ENCODE measurements at places on chromosomes 3 and 15.

- no peak for DNase-seq
Observed at GRCh38 chr3:37888421-37888820, 26.7 kb downstream of the CTDSPL start.

DNA sequence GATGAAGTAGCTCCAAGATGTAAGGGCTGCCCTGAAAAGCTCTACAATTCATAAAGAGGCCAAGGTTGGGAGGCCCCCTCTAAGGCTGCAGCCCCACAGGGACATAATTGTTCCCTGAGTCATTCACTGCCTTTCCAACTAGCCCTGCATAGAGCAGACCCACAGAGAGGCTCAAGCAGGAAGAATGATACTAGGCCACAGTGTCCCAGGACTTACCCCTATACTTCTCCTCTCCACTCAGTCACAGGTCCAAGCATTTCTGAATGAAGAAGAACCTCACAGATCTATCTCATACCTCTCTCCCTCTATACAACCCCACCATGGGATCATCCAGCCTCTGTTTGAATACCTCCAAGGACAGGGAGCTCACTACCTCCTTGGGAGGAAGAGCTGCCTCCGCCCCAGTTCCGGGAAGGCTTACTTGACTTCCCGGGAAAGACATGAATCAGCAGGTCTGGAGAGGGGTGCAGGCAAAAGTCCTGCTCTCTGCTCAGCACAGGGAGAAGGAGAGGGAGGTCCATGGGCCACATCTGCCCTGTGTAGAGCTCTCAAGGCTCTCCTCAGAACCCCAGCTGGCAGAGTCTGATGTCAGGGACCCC is 6.9 kb upstream of the SKIC8 start:
- DNase-seq: peak; percentile 92

- DNase-seq: no peak
Observed at GRCh38 chr3:69842351-69842750, 103.1 kb downstream of the MITF start.

DNA sequence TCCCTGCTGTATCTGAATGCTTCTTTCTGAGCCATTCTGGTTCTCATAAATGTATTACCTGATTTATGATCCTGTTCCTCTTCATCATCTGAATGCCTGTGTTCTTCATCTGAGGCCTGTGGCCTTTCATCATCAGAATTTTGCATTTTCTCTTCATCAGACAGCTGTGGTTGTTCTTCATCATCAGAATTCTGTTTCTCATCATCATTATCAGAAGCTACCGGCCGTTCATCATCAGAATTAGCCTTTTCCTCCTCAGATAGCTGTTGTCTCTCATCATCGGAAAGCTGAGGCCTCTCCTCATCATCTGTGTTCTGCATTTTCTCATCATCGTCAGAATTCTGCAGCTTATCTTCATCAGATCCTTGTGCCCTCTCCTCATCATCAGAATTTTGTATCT is 5.9 kb downstream of the LEO1 start:
- no peak for DNase-seq

- DNase-seq: peak; percentile 34
Observed at GRCh38 chr15:82047453-82048400, 1.9 kb upstream of the MEX3B start.

GRCh38 chr3:53704363-53704725 is 141.9 kb downstream of the CHDH start:
- DNase-seq: no peak

- DNase-seq: no peak
Observed at GRCh38 chr3:55173504-55173903, 245.6 kb upstream of the LRTM1 start.

- peak; percentile 51 for DNase-seq
Observed at GRCh38 chr3:70861855-70862254, 549.4 kb upstream of the MDFIC2 start.

- no peak for DNase-seq
Observed at GRCh38 chr3:171867981-171868380, 24.8 kb downstream of the TMEM212 start.

DNA sequence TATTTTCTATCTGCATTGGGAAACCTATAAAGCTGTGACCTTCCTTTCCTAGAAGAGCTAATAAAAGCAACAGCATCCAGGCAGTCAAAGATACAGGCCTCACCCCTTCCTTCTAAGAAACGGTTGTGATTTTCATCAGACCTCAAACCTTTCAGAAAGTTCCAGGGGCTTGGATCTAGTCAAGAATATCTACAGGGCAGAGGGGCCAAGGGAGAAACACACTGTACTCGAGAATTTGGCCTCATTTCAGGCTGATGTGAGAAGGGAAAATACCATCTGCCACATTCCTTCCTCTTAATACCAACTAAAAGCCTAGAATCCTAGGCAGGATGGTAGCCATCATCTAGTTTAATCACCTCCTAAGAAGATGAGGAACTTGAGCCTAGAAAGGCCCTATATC is 24.5 kb upstream of the BCL6 start:
- DNase-seq: no peak

DNA sequence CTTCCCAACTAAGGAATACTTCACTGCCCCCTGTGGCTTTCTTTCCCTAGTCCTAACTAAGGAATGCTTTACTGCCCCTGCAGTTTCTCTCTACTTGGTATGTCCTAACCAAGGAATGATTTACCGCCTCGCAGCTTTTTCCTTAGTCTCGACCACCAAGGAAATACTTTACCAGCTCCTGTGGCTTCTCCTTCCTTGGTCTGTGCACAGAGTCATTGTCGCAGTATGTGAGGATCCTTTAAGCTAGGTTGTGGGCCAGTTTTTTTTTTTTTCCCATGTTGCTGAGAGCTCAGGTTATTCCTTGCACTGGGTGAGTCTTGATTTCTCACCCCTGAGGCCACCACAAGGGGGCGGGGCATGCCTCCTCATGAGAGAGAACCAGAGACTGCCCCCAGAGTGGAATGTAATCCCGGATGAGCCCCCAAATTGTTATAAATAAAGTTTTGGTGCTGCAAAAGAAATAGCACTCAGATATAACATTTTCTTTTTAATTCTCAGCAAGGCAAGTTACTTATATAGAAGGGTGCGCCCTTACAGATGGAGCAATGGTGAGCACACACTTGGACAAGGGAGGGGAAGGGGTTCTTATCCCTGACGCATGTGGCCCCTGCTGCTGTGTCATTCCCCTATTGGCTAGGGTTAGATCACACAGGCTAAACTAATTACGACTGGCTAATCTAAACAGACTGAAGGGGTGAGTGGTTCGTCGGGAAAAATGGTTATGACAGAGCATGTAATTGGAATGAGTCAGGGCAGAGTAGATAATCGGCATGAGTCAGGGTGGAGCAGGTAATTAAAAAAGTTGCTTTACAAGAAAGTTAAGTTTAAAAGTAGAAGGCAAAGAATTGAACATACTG is 27.0 kb downstream of the NDUFB4 start:
- peak; percentile 18 for DNase-seq

DNA sequence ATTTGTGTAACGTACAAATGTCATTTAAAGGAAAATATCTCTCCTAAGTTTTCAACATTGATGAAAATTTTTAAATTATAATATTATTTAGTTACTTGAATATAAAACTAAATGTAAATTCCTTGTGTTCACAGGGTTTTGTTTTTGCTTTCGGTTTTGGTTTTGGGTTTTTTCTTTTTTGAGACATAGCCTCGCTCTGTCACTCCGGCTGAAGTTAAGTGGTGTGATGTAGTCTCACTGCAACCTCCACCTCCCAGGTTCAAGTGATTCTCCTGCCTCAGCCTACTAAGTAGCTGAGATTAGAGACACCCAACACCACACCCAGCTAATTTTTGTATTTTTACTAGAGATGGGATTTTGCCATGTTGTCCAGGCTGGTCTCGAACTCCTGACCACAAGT is 79.3 kb upstream of the TCF12 start:
- DNase-seq: no peak

DNA sequence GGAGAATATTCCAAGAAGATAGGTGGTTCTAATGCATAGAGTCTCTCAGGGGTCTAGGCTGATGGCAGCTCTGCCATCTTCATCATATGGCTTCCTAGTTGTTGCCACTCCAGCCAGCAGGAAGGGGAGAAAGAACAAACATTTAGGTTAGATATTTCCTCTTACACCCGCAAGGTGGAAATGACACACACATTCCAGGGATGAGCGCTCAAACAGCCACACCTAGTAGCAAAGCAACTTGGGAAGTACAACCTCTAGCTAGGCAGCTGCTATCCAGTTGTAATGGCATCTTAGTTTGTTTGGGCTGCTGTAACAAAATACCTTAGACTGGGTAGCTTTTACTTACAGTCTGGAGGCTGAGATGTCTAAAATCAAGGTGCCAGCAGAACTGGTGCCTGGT is 51.9 kb upstream of the ADAMTSL3 start:
- DNase-seq: no peak

- DNase-seq: no peak
Observed at GRCh38 chr3:123025642-123026521, 1.7 kb downstream of the SEMA5B start.

DNA sequence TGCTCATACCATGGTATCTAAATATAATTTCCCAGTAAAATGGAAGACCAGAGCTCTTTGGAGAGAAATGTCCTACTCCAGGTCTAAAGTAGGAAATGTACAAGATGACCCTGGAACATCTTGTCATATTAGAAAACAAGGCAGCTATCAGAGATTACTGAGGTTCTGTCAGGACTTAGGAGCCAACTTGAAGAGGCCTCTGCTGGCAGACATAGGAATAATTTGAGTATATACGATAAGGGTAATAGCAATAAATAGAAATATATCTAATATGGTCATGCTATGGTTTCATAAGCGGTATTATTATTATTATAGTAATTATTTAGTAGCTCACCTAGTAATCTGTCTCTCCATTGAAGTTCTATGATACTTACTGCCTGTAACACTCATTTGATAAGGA is 224.2 kb downstream of the SOX2 start:
- no peak for DNase-seq

DNA sequence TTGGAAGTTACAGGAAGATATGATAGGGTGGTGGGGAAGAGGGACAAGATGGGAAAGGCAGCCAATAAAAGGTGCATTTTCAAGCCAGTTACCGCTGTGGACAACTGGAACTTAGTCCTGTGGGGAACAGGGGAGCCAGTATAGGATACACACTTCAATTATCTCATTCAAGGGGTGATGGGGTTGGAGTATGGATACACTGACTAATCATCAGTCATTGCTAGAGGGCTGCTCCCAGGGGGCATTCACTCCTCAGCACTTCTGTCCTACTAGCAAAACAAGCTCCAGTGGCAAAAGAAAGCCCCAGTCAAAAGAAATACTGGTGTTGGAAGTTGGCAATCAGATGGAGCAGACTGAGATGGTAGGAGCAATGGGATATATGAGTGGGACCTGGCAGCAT is 183.4 kb upstream of the GADL1 start:
- DNase-seq: peak; percentile 39

- DNase-seq: no peak
Observed at GRCh38 chr3:38116471-38117162, 20.3 kb downstream of the ACAA1 start.

DNA sequence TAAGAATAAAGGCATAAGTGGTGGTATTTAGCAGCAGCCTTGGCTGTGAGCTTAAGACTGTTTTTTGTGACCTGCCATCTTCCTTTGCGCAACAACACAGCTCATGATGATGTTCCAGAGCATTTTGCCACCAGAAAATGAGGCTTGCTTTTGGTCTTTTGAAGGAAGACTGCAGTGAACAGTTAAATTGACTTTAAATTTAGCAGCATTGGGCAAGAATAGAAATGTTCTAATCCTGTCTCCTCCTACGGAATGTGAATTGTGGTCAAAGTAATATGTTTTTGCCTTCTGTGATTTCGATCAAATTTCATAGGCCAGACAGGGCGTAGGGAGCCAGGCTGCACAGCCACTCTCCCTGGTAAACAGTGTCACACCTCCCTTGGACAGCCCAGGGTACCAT is 460.7 kb upstream of the RASGRP1 start:
- peak; percentile 48 for DNase-seq

GRCh38 chr15:35618260-35619188 is 72.6 kb upstream of the DPH6 start:
- no peak for DNase-seq

GRCh38 chr3:13648060-13649001 is 99.4 kb downstream of the FBLN2 start:
- peak; percentile 74 for DNase-seq

- DNase-seq: no peak
Observed at GRCh38 chr15:64878705-64879104, 33.0 kb upstream of the ANKDD1A start.

GRCh38 chr3:11128682-11129632 is 25.3 kb upstream of the HRH1 start:
- no peak for DNase-seq

- no peak for DNase-seq
Observed at GRCh38 chr3:19248143-19248542, 99.8 kb downstream of the KCNH8 start.

DNA sequence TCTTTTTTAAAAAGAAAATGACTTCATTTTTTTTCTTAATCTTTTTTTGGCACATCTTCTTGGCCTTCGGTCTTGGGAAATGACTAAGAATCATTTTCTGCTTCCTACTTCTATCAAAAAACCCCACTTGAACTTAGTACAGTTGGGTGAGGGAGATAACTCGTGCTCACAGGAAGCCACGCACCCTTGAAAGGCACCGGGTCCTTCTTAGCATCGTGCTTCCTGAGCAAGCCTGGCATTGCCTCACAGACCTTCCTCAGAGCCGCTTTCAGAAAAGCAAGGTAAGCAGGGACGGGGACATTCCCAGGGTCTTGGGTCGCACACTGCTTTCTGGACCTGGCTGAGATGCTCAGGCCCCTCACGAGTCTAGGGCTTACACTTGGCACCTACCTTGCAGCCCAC is at the start of gene CCR4:
Gene CCR4 (plus strand): TSS at position 235 of the 402 bp plus-strand sequence. CDS start 1,779 bp downstream, outside the sequence.
- no peak for DNase-seq

- no peak for DNase-seq
Observed at GRCh38 chr3:148792516-148792915, 35.1 kb upstream of the CPB1 start.

- no peak for DNase-seq
Observed at GRCh38 chr15:26197719-26198118, 334.6 kb upstream of the ATP10A start.

DNA sequence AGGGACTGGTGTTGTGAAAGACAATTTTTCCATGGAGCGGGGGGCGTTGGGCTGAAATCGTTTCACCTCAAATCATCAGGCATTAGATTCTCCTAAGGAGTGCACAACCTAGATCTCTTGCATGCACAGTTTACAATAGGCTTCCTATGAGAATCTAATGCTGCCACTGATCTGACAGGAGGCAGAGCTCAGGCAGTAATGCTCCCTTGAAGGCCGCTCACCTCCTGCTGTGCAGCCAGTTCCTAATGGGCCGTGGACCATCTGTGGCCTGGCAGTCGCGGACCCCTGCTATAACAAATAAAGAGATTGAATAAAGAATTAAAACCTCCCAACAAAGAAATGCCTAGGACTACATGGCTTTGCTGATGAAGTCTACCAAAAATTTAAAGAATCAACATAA is 25.3 kb upstream of the ANKRD28 start:
- DNase-seq: no peak

- peak; percentile 34 for DNase-seq
Observed at GRCh38 chr3:148604270-148605085, 93.2 kb upstream of the AGTR1 start.

All from fibroblast of upper back skin (primary cell).